Mesenteric fat pad (tissue), 1 donor: ENCODE measurements at places on chromosomes 11 and 22.

- peak; percentile 55 for DNase-seq
Observed at GRCh38 chr11:77053217-77054015, 13.4 kb upstream of the CAPN5 start.

DNA sequence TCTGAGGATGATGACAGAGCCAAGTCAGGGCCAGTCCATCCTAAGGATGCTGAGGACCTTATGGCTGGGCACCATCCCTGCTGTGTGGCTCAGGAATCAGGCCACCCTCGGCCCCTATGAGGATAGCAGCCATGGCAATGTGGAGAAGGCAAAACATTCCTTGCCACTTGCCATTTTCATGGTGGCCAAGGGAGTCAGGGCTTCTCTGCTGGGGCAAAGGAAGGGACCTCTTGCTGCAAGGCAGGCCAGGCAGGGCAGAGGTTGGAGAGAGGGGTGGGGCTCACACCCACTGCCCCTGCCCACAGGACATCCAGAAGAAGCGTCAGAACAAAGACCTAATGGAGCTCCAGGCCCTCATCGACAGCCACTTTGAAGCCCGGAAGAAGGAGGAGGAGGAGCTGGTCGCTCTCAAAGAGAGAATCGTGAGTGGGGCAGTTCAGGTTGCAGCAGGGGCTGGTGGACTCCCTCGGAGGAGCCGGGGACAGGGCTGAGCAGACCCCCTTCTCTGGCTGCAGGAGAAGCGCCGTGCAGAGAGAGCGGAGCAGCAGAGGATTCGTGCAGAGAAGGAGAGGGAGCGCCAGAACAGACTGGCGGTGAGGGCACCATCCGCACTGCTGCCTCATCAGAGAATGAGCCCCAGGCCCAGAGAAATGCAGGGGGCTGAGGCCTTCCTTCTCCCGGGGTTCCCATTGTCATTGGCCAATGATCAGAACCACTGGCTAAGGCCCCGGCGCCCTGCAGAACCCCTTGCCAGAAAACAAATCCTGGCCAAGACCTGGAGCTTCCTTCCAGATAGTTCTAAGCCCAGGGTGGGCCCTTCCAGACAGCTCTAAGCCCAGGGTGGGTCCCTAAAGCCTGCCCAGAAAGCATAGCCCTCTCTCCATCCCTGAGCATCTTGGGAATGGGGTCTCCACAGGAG lies 13.5 kb upstream of the MRPL23 start:
- peak; percentile 85 for DNase-seq

DNA sequence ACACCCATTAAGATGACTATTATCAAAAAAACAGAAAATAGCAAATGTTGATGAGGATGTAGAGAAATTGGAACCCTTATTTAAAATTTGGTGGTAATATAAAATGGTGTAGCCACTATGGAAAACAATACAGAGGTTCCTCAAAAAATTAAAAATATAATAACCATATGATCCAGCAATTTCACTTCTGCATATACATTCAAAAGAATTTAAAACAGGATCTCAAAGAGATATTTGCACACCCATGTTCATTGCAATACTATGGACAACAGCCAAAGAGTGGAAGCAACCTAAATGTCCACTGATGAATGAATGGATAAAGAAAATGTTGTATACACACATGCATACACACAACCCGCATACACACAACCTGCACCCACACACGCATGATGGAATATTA lies 102.2 kb downstream of the FAM168A start:
- DNase-seq = no peak

- peak; percentile 76 for DNase-seq
Observed at GRCh38 chr22:21866833-21867527, 465 bp downstream of the MAPK1 start.

DNA sequence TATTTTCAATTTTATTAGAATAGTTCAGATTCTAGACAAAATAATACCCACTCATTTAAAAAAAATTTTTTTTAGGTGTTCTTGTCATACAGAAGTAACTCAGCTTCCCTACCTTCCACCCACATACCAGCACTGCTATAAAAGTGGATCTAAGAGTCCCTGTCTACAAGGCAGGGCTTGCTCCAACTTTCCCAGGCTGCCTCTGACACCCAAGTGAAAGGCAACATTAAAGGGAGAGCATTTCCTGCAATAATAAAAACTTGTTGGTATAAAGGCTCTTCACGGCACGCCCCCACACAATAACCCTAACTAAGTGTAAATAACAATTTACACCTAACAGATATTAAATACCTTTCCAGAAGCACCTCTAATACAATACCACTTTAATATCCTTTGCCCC lies 127.2 kb downstream of the APOL5 start:
- no peak for DNase-seq

DNA sequence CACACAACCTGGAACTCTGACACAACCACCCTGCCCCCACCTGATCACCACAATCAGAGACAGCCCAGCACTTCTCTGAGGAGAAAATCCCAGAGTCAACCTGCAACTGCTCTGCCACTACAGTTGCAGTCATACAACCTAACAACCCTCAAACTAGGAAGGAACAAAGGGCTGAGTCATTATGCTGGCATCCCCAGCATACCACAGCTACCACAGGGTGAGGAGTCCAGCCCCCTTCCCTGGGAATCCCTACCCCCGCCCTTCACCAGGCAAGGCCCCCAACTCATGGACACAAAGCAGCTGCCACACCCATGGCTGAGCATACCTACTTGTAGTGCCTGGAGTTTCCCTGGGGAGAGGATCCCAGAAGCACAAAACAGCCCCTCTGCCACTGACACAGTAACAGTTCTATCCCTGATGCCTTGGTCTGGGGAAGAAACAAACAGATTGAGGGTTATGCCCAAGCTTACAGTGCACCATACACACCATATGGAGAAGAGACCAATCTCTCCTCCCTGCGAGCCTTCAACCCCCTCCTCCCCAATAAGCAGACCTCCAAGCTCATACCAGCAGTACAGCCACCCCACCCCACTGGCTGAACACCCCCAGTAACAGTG lies 68.5 kb upstream of the C11orf58 start:
- DNase-seq = no peak

GRCh38 chr11:34758262-34758661 lies 137.4 kb downstream of the EHF start:
- no peak for DNase-seq

DNA sequence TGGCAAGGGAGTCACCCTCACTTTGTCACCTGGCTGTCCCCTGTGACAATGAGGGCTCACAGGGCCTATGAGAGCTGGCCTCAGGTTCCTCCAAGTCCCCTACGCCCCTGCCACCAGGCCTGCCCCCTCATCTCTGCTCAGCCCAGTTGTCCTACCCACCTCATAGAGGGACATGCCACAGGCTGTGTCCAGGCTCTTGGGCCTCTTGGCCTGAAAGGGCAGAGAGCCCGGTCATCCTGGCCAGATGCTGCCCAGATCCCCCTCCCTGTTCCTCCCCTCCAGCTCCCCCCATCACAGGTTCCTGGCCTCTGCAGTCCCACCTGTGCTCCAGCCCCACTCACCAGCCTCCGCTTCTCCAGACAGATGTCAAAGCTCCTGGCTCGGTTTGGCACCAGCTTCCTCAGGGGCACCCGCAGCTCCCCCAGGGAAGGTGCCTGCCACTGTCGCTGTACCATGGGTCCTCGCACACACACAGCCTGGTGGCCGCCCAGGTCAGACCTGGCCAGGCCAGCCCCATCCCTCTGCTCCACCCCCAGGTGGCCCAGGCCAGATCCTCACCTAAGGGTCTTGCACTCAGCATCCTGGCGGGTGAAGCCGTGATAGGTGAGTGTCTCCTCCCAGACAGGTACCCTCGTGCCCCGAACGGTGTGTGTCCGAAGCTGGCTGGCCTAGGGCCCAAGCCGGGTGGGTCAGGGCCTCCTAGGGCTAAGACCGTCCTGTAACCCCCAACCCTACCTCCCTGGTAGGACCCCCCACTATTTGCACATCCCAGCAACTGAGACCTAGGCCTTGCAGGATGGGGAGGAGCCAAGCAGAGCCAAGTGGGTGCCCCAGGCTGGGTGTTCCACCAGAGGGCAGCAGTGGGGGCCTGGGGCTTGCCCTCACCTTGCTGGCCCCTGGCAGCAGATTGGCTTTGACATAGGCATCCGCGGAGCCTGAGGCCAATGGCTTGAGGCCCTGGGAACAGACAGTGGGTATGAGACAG lies 8.3 kb downstream of the NDUFV1 start:
- no peak for DNase-seq

DNA sequence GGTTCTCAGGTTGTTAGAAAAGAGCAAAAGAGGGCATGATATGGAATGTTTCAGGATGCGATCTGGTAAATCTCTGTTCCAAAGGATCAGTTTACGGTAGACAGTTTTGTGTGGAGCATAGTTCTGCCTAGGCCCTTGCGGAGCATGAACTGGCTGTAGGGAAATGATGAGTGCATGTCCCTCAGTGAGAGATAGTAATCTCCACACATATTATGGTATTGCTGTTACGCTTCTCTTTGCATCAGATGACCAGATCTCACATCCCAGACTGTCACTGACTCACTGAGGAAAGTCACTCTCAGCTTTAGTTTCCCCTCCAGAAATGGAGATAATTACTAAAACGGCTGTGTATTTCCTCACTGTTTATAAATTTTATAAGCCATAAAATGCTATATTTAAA lies 836.0 kb downstream of the JRKL start:
- no peak for DNase-seq

- DNase-seq = no peak
Observed at GRCh38 chr11:76077575-76078150, 128.6 kb downstream of the WNT11 start.

DNA sequence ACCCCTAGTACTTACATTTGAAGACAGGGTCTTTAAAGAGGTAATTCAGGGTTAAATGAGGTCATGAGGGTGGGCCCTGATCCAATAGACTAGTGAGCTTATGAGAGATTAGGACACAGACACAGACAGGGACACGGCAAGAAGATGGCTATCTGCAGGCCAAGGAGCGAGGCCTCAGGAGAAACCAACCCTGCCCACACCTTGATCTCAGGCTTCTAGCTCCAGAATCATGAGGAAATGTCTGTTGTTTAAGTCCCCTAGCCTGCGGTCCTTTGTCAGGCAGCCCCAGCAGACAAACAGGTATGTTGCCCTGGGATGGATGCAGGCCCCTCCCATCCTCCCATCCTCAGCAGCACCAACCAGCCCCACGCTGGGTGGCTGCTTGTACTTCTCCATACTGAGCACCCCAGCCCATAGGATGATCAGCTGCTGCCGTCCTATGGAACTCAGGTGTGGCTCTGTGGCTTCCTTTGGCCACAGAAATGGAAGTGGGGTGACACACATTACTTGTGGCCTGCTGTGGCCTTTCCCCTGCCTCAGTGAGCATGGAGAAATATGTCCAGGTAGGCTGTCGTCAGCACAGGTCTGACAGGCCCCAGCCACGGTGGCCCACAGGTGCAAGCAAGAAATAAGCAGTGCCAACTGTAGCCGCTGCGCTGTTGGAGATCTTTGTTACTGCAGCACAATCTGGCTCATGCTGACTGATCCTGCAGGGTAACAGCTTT lies 7.9 kb downstream of the GNB1L start:
- no peak for DNase-seq

- DNase-seq = no peak
Observed at GRCh38 chr22:23361676-23362075, 181.4 kb downstream of the BCR start.

GRCh38 chr11:47852053-47852452 lies 3.9 kb upstream of the NUP160 start:
- DNase-seq = no peak

- DNase-seq = no peak
Observed at GRCh38 chr22:39073981-39074380, 3.1 kb upstream of the APOBEC3G start.

GRCh38 chr11:44556735-44557409 lies 8.6 kb upstream of the CD82 start:
- DNase-seq = no peak

DNA sequence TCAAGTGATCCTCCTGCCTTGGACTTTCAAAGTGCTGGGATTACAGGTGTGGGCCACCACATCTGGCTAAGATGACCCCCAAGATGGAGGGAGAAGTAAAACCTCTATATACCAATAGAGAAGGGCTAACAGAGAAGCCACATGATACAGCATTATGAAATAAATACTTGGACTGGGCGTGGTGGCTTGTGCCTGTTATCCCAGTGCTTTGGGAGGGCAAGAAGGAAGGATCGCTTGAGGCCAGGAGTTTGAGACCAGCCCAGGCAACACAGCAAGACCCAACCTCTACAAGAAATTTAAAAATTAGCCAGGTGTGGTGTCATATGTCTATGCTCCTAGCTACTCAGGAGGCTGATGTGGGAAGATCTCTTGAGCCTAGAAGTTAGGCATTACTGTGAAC lies 61.7 kb downstream of the RAB30 start:
- DNase-seq = no peak

- DNase-seq = no peak
Observed at GRCh38 chr11:14727746-14728145, 84.1 kb downstream of the PDE3B start.

DNA sequence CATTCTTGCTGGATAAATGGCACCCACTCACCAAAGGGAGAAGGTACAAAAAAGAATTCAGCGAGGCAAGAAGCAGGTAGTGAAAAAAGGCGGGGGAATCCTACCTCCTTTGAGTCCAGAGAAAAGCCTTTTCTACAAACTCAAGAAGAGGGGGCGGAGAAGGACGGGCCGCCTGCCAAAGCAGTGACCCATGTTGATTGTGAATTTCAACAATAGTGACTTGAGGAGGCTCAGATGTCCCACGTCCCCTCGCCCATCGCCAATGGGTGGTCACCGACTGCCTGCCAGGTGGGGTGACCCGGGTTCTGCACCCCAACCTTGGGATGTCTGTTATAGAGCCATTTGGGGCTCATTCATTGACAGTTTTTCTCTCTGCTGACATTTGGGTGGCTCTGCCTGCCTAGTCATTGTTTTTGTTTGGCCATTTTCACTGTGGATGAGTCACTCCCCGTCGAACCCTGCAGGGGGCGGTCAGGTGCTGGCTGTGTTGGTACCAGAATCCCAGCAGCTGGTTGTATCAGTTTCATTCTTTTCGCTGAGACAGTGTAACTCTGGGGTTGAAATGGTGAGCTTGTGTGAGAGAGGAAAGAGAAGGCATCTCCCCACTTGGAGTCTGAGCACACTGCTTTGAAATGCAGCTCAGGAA lies 163.4 kb upstream of the NCAM1 start:
- no peak for DNase-seq

DNA sequence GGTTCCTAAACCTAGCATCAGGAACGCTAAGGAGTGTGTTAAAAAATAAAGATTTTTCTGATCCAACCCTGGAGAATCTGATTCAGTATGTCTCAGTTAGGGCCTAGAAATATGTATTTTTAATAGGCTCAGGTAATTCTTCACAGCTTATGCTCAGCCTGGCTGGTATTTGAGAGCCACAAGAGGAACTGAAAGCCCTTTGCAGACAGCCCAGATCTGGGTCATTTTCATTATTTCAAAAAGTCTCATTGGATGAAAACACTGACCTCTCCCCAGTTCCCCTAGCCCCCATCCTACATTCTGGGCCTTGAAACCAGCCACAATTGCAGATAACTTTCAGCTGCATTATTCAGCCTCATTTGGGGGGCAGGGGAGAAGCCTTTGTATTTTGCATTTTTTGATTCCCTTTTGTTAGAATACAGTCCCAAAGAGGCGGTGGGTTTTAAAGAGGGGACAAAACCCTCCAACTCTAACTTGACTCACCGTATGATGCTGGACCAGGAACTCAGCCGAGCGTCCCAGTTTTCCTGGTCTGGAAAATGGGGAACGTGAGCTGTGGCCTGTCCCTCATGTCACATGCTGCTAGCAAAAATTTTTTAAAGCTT lies 66.0 kb upstream of the LARGE1 start:
- DNase-seq = no peak

GRCh38 chr22:27804470-27805297 lies 3.1 kb upstream of the MN1 start:
- DNase-seq = no peak

- DNase-seq = no peak
Observed at GRCh38 chr11:17541330-17541885, 2.8 kb downstream of the USH1C start.

GRCh38 chr11:65918211-65919140 lies at the start of gene C11orf68:
C11orf68 (minus strand) TSS chr11:65919062; CDS start chr11:65919031, 31 bp downstream.
- no peak for DNase-seq
